ENCODE measurements at places on chromosomes 12 and 14.

GRCh38 chr14:68181519-68182326 lies 362.1 kb downstream of the RAD51B start:
- no peak for DNase-seq

GRCh38 chr12:114508529-114509129 lies 102.7 kb upstream of the TBX5 start:
- peak; percentile 70 for DNase-seq

GRCh38 chr12:117166107-117166506 lies 24.2 kb downstream of the FBXO21 start:
- DNase-seq, result no peak

- no peak for DNase-seq
Measured at GRCh38 chr12:92973614-92974013, 44.5 kb upstream of the EEA1 start.

- DNase-seq, result no peak
Measured at GRCh38 chr12:57865084-57865751, 18.7 kb upstream of the CTDSP2 start.

DNA sequence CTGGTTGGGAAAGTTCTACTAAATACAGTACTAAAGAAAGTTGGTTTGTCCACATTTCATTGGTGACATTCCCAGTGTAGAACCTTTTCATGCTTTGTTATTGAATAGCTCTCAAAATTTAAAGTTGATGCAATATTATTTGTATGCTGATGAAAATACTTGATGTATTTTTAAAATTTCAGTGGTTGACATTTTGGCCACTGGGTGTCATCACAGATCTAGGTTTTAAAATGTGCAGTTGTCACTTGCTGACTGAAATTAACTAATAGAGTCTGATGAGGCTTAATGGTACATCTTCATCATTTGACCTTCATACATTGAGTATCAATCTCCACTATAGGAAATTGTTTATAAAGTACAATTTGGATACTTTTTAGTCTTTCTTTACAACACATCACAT lies 37.1 kb downstream of the CMAS start:
- no peak for DNase-seq

- no peak for DNase-seq
Measured at GRCh38 chr12:104534857-104535248, 78.1 kb downstream of the CHST11 start.

DNA sequence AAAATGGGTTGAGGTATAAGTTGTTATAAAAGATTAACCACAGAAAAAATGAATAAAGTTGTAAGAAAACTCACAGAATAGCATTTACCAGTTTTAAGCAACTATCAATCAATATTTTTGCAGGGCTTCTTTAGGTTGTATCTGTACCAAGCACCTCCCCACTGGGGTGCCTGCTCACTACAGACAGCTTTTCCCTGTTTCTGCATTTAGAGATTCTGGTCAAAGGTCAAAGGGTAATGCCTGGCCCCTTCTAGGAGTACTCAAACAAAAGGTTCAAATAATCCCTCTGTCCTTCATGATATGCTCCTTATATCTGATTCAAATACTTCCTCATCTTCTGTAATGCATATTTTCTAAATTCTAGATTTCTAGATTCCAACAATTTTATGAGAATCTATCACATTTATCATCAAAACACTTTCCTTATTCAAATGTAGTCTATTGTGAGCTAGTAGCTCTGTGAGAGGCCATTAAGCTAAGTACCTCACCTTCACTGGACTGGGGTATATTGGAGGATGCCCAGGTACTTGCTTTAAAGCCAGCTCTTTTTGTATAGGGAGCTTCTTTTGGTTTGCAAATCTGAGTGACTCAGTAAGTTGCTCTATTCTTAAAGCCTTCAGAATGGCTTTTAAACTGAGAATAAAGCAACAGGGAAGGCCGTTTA lies 120.7 kb upstream of the PTPRB start:
- no peak for DNase-seq

DNA sequence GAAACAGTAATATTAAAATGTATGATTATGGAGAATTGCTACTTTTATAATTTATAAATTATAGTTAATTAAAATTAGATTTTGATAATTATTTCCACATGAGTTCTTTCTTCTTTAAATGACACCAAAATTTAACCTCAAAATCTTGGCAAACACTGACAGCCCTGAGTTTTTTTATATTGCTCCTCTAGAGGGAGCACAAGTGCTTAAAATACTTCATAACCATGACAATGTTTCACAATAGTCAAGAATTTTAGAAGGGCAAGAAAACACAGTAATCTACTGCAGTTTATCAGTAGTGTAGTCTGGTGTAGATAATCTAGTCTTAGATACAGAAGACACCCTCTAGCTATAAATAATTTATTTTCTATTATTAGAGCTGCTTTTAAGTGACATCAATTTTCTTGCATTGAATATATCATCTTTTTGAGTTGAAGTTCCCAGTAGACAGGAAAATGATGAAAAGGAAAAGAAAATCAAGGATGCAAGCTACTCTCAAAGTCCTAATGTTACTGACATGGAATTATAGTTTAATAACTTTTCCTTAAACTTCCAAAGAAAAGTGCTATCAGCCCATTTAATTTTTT lies 14.3 kb upstream of the PTGER2 start:
- DNase-seq, result peak; percentile 48

GRCh38 chr14:106309423-106309822 lies 783.0 kb downstream of the TMEM121 start:
- no peak for DNase-seq

GRCh38 chr12:6294156-6295093 lies 16.1 kb upstream of the PLEKHG6 start:
- no peak for DNase-seq

GRCh38 chr12:3319723-3320492 lies 171.1 kb upstream of the PRMT8 start:
- no peak for DNase-seq

DNA sequence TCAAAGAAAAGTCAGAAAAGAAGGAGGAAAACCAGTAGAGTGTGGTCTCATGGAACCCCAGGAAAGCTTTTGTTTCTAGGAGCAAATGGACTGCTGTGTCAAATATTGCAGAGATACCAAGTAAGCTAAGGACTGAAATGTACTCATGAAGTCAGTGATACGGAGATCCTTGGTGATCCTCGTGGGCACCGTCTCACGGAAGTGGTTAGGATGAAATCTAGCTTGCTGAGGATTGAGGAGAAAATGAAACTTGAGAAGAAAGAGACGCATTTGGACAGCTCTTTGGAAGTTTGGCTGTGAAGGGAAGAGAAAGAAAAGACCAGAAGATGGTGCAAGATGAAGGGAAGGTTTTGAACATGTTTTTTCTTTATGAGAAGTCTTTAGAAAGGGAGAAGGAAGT lies 104.0 kb upstream of the CCND2 start:
- DNase-seq, result no peak

DNA sequence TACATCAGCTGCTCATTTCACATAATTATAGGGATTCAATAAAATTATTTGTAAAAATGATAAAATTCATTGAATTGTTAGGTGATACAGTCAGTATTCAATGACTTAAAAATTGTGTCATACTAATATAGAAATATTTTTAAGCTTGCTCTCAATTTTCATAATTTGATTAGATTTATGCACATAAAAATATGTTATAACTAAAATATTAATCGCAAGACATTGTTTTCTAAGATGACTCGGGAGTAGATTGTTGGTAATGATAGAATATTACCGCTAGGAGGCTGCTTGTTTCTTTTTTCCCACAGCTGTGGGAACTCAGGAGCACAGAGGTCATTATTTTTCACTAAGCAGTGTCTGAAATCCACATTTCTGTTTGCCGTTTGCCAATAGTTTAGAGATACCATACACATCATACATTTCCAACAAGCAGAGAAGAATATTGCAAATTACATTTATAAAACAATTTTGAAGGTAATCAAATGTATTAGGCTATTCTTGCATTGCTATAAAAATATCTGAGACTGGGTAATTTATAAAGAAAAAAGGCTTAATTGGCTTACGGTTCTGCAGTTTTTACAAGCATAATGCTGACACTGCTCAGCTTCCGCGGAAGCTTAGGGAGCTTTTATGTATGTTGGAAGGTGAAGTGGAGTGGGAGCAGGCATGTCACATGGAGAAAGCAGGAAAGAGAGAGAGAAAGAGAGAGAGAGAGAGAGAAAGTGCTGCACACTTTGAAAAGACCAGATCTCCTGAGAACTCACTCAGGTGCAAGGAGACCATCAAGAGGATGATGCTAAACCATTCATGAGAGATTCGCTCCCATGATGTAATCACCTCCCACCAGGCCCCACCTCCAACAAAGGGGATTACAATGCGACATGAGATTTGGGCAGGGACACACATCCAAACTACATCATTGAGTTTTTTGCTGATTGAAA lies 9.2 kb downstream of the CD69 start:
- peak; percentile 1 for DNase-seq

GRCh38 chr12:78034025-78034424 lies 203.3 kb downstream of the NAV3 start:
- DNase-seq, result no peak

GRCh38 chr12:97941686-97942354 lies 479.2 kb downstream of the RMST start:
- no peak for DNase-seq

DNA sequence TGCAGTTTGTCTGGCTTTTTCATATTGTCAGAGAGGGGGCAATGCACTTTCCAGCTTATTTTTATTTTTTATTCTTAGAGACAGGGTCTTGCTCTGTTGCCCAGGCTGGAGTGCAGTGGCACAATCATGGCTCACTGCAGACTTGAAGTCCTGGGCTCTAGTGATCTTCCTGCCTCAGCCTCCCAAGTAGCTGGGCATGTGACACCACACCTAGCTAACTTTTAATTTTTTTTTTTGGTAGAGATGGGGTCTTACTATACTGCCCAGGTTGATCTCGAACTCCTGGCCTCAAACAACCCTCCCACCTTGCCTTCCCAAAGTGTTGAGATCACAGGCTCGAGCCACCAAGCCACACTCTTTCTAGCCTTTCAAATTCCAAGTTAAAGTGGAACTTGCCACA lies 3.9 kb upstream of the A2ML1 start:
- DNase-seq, result no peak

GRCh38 chr14:51547260-51547659 lies 104.5 kb upstream of the FRMD6 start:
- DNase-seq, result no peak

- peak; percentile 66 for DNase-seq
Measured at GRCh38 chr12:122366685-122367475, 55.6 kb downstream of the CLIP1 start.

DNA sequence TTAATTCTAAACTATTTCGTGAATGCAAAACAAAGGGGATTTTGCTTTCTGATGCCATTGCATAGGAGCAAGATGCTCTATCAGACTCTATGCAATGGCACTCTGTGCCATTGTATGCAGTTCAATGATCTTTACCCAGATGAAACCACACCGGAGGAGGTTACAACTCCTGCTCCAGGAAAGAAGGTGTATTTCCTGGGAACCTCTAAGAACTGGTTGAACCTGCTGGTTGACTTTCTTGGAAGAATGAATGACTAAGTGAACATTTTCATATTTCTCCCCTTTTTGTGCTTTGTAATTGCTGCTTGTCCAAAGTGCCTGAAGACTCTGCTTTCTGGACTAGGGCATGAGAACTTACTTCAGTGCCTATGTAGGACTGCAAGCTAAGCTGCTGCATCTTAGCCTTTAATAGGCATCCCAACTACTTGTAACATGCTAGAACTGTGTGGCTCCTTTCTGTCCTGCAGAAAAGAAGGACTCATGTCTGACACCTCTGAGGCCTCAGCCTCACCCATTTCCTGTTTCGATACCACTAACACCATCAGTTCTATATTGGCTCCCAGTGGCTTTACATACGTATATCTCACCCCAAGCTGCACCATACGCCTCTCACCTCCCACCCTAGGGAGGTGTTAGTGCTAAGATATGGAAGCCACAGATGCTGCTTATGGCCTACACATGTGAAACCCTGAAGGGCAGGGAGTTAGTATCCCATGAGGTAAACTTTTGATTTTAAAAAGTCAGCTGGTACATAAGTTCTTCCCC lies 193.5 kb upstream of the CNOT2 start:
- no peak for DNase-seq

GRCh38 chr12:5912437-5913334 lies 32.4 kb downstream of the ANO2 start:
- DNase-seq, result no peak
